CD4-positive, alpha-beta T cell treated with Interleukin-17A for 1 hour (primary cell): ENCODE measurements at places on chromosomes 2 and 18.

DNA sequence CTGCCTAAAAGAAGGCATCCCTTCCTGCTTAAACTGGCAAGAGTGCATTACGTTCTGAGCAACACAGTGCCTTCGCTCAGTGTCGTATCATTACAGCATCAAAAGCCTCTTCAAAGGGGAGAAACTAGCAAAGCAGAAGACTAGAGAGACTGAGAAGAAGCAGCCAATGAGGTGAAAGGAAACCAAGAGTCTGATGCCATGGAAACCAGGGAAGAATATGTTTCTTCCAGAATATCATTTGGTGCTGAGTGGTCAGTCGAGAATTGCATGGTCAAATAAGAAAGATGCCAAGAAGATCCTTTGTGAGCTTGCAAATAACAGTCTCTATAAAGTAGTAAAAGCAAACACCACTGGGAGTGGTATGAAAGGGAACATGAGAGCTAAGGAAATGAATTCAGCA is 312.1 kb upstream of the CHST9 start:
- no peak for DNase-seq

GRCh38 chr2:170869036-170869435 is 52.3 kb downstream of the GAD1 start:
- DNase-seq = no peak

DNA sequence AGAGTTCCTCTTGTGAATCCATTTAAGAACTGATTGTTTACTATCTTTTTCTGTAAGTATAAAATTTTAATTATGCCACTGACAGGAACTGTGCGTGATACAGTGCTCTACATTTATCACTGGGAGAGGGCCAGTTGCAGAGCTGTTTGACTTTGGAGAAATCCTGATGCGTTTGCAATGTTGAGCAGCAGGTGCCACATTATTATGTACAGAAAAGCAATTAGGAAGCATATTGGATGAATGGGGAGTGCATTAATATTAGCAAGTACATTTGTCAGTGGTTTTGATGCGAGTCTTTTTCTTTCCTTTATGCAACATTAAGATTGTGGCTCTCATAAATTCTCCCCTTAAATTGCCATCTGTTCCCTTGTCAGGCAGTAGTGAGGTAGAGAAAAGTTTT is 302.3 kb upstream of the FANCL start:
- DNase-seq = no peak

DNA sequence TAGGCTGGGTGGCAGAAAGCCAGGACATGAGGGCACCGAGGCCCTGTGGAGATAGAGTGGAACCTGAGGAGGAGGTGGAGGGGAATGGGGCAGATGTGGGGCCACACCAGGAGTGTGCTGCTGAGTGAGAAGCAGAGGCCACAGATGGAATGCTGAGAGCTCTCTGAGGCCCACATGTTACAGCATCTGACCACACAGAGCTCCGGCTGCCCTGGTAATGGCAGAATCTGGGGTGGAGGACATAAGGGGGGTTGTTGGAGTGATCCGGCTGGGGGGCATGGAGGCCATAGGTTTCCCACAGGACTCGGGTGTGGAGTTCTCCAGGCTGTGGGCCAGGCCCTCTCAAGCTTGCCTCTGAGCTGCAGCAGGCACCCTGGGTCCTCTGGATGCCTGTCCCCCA is 3.8 kb downstream of the MZT2B start:
- no peak for DNase-seq

DNA sequence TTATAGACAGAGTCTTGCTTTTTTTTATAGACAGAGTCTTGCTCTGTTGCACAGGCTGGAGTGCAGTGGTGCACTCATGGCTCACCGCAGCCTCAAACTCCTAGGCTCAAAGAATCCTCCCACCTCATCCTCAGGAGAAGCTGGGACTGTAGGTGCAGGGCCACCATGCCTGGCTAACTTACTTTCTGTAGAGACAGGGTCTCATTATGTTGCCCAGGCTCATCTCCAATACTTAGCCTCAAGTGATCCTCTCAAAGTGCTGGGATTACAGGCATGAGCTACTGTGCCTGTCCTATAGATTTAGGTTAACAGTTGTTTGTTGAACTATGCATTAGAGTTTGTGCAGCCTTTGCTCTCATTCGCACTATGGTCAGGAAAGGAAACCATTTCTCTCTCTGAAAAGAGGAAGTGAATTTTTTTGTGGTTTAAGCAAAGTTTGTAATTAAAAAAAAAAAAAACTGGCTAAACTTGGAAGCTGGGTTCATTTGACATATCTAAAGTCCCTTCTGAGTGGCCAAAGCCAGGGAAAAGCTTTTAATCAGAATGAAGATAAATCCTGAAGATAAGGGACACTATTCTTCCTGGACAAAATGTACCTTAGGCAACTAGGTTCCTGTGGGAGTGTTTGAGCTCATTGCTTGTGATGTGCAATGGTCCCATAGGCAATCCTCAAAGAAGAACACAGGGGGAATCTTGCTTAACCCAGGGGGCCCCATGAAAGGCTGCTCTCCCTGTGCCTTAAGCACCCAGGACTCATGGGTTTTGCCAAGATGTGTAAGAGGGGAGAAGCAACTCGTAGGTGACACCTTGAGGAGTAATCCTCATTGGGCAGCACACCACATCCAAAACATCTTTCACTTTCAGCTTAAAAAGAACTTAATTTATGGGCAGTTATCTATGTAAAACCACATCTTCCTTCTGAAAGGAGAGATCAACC is 201.7 kb downstream of the MREG start:
- DNase-seq = peak; percentile 12

DNA sequence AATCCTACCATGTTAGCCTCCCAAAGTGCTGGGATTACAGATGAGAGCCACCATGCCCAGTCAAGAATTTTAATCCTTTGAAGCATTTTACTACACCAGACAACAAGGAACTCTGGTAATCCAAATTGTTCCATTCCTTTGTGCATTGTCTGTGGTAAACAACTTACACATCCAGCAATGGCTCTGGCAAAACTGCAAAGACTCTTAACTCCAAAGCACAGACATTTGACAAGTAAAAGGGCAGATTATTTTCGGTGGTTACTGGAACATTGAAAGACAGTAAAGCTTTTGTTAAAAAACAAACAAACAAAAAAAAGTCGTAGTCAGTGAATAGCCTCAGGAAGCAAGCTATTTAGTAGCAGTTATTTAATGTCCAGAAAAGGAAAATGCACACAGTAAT is 33.2 kb upstream of the RMND5A start:
- DNase-seq = no peak
